ENCODE measurements at places on chromosomes 16 and 17.

- no peak for DNase-seq
Measured at GRCh38 chr17:78400581-78401240, 22.3 kb downstream of the PGS1 start.

DNA sequence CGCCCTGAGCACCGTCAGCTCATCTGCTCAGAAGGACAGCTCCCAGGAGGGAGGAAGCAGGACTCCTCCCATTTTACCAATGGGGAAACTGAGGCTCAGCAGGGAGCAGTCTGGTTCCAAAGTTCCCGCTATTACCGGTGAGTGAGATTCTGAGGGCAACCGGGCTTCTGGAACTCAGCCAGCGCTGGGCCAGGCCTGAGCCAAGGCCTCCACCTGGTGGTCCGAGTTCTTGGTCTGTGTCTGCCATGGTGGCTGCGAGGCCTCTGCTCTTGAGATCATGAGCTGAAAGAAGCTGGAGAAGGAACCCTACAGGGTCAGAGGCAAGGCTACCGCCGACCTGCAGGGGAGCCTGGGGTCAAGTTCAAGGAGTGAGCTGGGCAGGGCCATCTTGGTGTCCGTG lies 110.8 kb upstream of the GSE1 start:
- no peak for DNase-seq

- no peak for DNase-seq
Measured at GRCh38 chr16:79970551-79971236, 370.2 kb upstream of the MAF start.

- no peak for DNase-seq
Measured at GRCh38 chr17:2190014-2190413, 113.6 kb downstream of the SMG6 start.

- DNase-seq: no peak
Measured at GRCh38 chr16:19389246-19389645, 28.4 kb upstream of the TMC5 start.

- no peak for DNase-seq
Measured at GRCh38 chr17:310111-311010, 42.2 kb downstream of the RPH3AL start.

DNA sequence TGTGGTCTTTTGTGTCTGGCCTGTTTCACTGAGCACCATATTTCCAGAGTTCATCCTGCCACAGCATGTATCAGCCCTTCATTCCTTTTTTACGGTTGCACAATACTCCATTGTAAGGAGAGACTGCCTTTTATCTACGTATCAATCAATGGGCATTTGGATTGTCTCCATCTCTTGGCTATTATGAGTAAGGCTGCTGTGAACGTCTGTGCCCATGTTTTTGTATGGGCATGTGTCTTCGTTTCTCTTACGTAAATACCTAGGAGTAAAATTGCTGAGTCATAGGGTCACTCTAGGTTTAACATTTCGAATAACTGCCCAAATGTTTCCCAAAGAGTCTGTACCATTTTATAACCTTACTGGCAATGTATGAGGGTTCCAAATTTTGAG lies 202.8 kb upstream of the FOXF1 start:
- DNase-seq: no peak

- DNase-seq: no peak
Measured at GRCh38 chr16:46822270-46822669, 8.7 kb downstream of the C16orf87 start.

All from activated naive CD8-positive, alpha-beta T cell treated with anti-CD3 and anti-CD28 coated beads, Interleukin-2, amount 50 U/mL, for 16 hours (primary cell).